Anterior cingulate cortex (tissue), 58 donors: ENCODE measurements at places on chromosomes 2 and 18.

GRCh38 chr2:29295845-29296244, 180.6 kb downstream of the CLIP4 start:
- DNase-seq, result no peak

- no peak for DNase-seq
Observed at GRCh38 chr2:207290833-207291624, 125.3 kb upstream of the KLF7 start.

DNA sequence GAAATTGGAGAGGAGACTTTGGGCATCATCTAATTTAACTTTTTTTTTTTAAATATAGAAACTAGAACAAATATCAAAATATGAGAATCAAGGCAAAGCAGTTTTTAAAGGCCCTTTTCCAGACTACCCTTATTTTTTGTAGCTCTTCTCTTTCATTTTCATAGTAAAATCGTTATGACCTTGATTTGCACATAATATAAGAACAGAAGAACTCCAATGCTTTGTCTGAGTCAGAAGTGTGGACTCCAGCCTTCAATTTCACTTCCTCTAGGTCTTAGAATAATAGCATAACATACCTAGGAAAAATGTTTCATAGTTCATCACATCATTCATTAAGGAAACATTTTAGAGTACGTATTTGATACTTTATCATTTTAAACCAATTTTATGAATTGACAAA, 74.4 kb downstream of the ANKRD12 start:
- no peak for DNase-seq

DNA sequence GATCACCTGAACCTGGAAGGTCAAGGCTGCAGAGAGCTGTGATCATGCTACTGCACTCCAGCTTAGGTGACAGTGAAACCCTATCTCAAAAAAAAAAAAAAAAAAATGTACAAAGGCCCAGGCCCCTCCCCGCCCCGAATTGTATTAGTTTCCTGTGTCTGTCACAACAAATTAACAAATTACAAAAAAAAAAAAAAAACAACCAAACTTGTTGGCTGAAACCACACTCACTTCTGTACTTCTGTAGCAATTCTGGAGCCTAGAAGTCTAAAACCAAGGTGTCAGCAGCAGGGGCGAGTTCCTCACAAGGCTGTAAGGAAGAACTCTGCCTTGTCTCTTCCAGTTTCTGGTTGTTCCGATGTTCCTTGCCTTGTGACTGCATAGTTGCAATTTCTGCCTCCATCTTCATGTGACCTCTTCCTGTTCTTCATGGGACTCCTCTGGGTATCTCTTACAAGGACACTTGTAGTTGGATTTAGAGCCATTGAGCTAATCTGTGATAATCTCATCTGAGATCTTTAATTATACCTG, 100.8 kb upstream of the ZSWIM2 start:
- no peak for DNase-seq

DNA sequence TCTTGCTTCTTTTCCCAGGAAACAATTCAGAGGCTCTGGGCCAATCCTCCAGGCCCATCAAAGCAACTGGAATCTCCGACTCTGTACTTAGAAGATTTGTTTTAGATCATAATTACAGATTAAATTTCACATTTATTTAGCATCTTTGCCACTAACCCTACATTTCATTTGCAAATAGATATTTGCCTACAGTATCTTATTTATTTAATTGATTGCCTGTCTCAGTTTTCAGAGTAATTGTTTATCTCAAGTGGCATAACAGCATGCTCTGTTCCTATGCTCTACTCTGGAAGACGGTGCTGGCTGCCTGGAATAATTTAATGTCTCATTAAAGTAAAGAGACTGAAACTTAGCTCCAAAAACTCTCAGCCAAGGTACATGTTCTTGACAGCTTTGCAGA, 213.4 kb downstream of the HNMT start:
- DNase-seq, result no peak

GRCh38 chr2:119668546-119668945, 10.5 kb upstream of the TMEM177 start:
- no peak for DNase-seq

- DNase-seq, result no peak
Observed at GRCh38 chr2:146235158-146235557, 1609.7 kb upstream of the ACVR2A start.

DNA sequence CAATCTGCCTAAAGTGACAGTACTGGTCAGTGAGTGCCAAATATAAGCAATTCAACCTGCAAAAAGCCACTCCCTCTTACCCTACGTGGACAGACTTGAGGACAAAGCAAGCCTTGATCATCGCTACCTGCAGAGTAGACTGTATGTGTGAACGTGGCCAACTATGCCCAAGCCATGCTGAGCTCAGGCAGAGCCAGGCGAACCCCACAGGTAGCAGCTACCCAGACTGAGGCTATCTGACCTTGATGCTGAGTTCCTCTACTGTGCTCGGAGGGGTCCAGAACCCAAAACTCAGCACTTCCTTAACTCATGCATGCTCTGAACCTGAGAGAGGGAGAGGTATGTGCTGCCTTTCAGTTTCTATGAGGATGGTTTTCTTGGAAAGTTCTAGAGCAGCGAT, 63.5 kb upstream of the TMEM200C start:
- no peak for DNase-seq

GRCh38 chr2:171712051-171712450, 24.8 kb downstream of the DYNC1I2 start:
- no peak for DNase-seq

- no peak for DNase-seq
Observed at GRCh38 chr2:181660181-181660580, 3.3 kb upstream of the CERKL start.

- DNase-seq, result no peak
Observed at GRCh38 chr2:19141234-19142004, 217.0 kb downstream of the OSR1 start.

- no peak for DNase-seq
Observed at GRCh38 chr18:13564579-13564978, 161.8 kb downstream of the FAM210A start.

GRCh38 chr2:203893401-203893800, 25.8 kb downstream of the CTLA4 start:
- DNase-seq, result peak; percentile 41

DNA sequence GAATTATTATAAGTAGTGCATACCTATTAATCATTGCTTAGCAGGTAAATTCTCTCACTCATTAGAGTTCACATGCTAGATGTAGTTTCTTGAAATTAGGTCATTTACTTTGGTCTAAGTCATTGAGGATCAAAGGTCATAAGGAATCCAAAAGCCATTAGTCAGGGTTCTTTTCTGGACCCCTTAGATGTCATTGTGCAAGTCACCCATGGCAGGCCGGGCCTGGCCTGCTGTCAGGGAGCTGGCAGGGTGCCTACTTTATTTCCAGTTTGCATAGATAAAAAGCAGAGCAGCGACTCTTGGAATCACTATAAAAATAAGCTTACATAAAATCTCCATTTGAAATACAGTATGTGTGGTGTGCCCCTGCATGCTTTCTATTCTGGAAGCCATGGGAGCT, 91.3 kb downstream of the MEIS1 start:
- no peak for DNase-seq

DNA sequence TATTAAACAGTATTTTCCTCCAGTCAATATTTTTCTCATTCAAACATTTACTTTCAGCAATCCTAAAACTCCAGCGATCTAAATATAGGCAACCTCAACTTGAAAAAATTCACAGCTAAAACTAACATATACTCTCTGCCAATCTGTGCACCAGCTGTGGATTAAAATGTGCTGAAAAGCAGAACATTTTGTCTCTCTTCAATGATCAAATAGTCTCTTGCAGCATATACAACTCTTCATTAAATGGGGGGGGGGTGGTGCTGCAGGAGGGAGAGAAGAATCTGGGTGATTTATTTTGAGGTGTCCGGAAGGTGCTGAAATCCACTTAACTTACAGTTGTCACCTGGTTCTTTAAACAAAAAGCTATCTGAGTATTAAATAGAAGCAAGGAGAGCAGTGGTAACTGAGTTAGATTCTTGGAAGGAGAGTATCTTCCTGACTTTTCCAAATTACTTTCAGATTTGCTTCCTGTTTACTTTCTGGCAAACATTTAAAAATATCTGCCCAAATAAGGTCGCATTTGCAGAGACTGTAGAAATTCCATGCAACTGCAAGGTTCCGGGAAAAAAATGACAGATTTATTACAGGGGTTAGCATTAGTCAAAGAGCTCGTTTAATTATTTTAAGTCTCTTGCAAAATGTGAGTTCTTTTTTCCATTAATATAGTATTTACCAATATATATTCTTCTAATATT, 904.7 kb upstream of the ACVR2A start:
- DNase-seq, result no peak

DNA sequence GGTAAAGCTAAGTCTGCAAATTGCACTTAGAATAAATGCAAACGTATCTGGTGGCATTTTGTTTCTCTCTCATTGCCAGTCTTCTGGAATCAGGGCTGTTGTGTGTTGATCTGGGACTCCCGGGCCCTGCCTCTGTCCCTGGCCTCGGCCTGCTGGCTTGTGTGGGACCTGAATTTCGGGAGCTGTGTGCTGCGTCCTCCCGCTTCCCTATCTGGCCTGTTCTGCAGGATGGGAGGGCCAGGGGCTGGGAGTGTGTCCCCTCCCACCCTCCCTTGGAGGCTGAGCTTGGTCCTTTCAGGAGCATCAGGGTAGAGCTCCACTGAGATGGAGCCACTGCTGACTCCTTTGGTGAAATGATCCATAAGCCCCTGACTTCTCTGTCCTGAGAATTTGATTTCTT, 118.5 kb downstream of the ACKR3 start:
- no peak for DNase-seq

- DNase-seq, result no peak
Observed at GRCh38 chr2:40177366-40177765, 274.5 kb downstream of the SLC8A1 start.

- DNase-seq, result no peak
Observed at GRCh38 chr2:217711188-217711587, 291.6 kb downstream of the TNS1 start.

GRCh38 chr2:231533086-231533776, 3.0 kb upstream of the NMUR1 start:
- no peak for DNase-seq

DNA sequence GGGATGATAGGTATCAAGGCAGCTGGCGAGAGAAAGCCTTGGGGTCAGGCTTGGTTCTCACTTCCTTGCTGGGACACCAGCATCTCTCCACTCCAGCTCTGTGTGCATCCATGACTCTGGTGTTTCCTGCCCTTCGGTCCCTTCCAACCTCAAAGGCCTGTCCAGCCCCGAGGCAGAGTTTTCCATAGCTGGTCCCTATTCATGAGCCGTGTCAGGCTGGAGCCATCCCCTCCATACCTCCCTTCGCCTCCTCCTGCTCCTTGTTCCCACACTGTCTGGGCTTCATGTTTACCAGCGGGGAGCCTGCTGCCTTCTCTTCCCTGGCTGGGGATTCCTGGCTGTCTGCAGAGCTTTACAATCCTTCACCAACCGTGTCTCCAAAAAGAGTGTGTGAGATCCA, 51.2 kb downstream of the DYSF start:
- no peak for DNase-seq

DNA sequence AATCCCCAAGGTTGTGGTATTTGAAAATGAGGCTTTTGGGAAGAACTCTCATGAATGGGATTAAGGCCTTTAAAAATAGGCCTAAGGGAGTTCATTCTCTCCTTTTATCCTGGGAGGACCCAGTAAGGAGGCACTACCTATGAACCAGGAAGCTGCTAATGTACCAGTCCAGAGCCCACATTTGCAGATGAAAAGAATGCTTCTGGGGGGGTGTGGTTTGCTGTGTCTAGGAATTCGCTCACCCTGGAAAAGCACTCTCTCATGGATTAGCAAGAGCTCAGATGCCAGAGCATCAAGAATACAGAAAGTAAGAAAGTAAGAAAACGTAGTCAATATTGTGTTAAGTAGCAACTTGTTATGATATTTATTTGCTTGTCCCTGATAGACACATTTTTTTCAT, 785.7 kb upstream of the GYPC start:
- no peak for DNase-seq

DNA sequence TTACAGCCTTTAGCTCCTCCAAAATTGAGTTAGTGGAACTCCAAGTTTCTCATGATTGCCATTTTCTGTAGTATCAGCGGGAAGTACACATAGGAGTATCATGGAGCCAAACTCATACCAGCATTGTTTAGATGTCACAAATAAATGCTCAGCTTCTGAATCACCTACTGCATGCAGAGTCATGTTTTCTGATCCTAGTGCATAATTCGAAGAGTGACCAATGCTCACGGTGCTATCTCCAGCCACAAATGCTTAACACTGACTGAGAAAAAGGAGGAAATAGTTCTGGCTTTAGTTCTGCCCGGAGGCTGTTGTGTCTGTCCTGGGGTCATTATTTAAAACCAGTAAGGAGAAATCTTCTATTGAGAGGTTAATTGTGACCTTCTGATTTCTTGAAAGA, 45.4 kb upstream of the LRATD1 start:
- no peak for DNase-seq

GRCh38 chr2:204505488-204505887, 39.8 kb upstream of the PARD3B start:
- no peak for DNase-seq

- DNase-seq, result no peak
Observed at GRCh38 chr2:207925601-207926000, 99.7 kb downstream of the PLEKHM3 start.

- DNase-seq, result no peak
Observed at GRCh38 chr2:36338827-36339145, 16.8 kb upstream of the CRIM1 start.

DNA sequence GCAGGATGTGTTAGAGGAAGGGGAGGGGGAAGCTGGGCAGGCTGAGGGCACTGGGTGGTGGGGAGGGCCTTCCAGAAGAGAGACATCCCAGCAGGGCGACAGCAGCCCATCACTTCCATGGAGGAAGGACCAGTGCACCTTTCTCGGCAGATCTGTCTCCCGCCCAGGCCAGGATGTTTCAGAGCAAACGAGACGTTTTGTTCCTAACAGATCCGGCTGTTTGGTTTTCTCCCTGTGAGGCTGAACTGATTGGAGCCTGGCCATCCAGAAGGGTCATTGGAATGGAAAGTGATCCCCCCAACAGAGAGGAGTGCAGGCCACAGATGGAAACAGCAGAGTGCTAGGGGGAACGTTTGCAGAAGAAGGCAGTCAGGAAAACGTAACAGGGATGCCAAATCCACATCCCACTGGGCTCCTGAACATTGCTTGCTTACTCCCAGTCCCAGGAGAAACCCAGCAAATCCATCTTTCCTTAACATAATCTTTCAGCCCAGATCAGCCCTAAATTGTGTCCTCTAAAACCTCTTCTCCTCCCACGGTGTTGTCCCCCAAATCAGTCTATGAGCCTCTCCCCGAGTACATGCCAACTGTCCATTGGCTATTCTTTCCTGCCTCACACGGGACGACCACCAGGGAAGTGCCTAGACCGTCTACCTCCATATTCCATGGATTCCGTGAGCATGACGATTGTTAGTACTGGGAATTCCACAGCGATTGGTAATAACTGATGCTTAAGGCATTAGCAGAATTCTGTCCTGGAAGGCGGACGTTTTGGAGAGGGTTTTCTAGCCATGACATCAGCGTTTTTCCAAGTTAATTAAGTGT, 126.8 kb downstream of the SEPTIN10 start:
- DNase-seq, result no peak

GRCh38 chr18:58128381-58129374, 84.7 kb downstream of the NEDD4L start:
- DNase-seq, result no peak

GRCh38 chr2:241773511-241774418, 2.9 kb upstream of the GAL3ST2 start:
- no peak for DNase-seq
